Glutamatergic neuron (in vitro differentiated cells): ENCODE measurements at places on chromosomes 1 and 21.

DNA sequence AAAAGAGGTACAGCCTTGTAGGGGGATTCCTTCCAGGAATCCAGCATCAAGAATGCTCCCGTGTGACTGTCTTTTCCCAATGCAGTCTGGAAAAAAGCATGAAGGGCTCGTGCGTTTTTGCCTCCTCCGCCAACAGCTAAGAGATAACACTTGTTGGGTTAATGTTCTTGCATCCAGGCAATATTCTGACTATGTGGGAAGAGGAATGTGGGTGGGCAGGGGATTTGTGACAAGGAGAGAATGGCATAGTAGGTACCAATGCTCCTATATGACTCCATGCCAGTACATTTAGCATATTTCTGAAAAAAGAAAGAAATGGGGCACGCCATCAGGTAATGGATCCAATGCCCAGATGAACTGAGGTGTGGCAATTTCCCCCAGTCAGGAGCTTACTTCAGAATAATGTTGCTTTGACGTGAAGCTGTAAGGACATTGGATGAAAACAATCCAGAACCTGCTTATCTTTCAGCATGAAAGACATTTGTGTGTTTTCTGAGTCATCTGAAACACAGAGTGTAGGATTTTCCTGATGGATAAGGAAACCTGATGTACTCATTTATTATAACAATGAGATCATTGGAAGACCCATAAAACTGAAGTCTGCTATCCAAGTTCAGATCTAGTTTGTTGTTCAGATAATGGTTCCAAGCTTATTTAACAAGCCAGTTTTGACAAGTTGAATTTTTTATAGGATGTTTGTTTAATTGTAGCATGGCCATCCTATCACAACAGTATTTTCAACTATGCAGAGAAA lies 105.5 kb downstream of the LYPLAL1 start:
- no peak for DNase-seq

- no peak for DNase-seq
Observed at GRCh38 chr1:3161176-3161840, 92.3 kb downstream of the PRDM16 start.

GRCh38 chr1:200666309-200666708 lies 3.4 kb downstream of the DDX59 start:
- DNase-seq = no peak

- DNase-seq = no peak
Observed at GRCh38 chr1:58477390-58477789, 69.1 kb downstream of the OMA1 start.

DNA sequence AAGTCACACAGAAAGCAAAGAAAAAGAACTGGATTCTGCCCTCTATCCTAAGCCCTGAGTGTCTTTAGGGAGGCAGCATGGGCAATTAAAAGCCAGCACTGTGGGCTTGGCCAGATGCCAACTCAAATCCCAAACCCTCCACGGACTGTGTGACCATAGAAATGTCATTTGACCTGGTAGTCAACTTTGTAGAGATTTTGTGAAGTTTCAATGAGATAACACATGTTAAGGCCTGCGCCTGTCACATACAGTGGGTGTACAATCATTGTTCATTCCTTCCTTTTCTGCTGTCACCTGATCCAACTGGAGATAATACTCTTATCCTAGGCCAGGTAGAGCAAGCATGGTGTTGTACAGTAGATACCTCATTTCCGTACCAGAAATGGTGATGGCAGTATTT lies 54.2 kb downstream of the TMEM53 start:
- DNase-seq = no peak

- DNase-seq = no peak
Observed at GRCh38 chr1:218994615-218995014, 179.1 kb upstream of the LYPLAL1 start.

GRCh38 chr1:11550664-11551283 lies 71.8 kb downstream of the DISP3 start:
- DNase-seq = no peak
